Myocyte (in vitro differentiated cells): ENCODE measurements at places on chromosomes 13 and 19.

GRCh38 chr13:97133955-97134354, 88.2 kb upstream of the MBNL2 start:
- DNase-seq = no peak

GRCh38 chr13:45704854-45705695, 3.0 kb downstream of the CBY2 start:
- no peak for DNase-seq

GRCh38 chr13:41306271-41307145, 4.6 kb upstream of the NAA16 start:
- no peak for DNase-seq

DNA sequence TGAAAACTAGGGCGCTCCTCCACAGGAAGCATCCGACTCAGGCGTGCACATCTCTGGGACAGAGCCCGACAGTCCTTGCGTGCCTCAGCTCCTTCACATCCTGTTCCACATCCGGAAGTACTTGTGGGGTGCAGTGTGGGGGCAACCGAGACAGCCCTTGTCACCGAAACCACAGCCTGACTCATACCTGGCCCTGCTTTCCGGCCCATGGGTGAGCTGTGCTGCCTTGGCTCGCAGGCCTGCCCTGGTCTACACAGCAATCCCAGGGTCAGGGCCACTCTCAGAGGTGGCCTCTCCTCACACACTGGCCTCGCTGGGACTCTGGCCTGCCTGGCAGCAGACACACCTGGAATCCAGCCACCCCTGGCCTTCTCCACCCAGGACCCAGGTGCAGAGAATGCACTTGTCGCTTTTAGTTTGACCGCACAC, 100.4 kb downstream of the STK24 start:
- DNase-seq = peak; percentile 60
